ENCODE measurements at places on chromosomes 7 and 10. TPM values are rescaled to one million over a fixed set of nuclear protein-coding genes. Genes with fewer than 3 reads are reported as not detected.

Gene NYAP1
- total RNA-seq, result 0.26 TPM

Gene LBX1
- total RNA-seq, result under 0.01 TPM

Gene DNA2
- 5.6 TPM for total RNA-seq

Gene HOGA1
- total RNA-seq, result 1.5 TPM

Gene NSUN6
- total RNA-seq, result 11.8 TPM

Gene GJD4
- total RNA-seq, result 0.17 TPM

Gene SPDYE1
- under 0.01 TPM for total RNA-seq

Gene COBL
- 0.26 TPM for total RNA-seq

Gene CPVL
- total RNA-seq, result 0.51 TPM

Gene MAD1L1
- 31.8 TPM for total RNA-seq

Gene GNG11
- total RNA-seq, result 27.2 TPM

Gene GLRX3
- 51.7 TPM for total RNA-seq

Gene CCL24
- total RNA-seq, result not detected

Gene UCN3
- not detected for total RNA-seq

Gene RADIL
- total RNA-seq, result 0.33 TPM

Gene COL1A2
- total RNA-seq, result 2,400 TPM

Gene ZC3HAV1L
- total RNA-seq, result 8.5 TPM

All from fibroblast of lung (primary cell).